ENCODE measurements at places on chromosomes 16 and 17.

GRCh38 chr17:68379177-68379510 lies 78.2 kb downstream of the WIPI1 start:
- no peak for DNase-seq

GRCh38 chr16:74296432-74297144 lies at the start of gene PSMD7:
Gene PSMD7 (plus strand): TSS chr16:74296814. CDS start chr16:74296915, 101 bp downstream.
- peak; percentile 75 for DNase-seq

DNA sequence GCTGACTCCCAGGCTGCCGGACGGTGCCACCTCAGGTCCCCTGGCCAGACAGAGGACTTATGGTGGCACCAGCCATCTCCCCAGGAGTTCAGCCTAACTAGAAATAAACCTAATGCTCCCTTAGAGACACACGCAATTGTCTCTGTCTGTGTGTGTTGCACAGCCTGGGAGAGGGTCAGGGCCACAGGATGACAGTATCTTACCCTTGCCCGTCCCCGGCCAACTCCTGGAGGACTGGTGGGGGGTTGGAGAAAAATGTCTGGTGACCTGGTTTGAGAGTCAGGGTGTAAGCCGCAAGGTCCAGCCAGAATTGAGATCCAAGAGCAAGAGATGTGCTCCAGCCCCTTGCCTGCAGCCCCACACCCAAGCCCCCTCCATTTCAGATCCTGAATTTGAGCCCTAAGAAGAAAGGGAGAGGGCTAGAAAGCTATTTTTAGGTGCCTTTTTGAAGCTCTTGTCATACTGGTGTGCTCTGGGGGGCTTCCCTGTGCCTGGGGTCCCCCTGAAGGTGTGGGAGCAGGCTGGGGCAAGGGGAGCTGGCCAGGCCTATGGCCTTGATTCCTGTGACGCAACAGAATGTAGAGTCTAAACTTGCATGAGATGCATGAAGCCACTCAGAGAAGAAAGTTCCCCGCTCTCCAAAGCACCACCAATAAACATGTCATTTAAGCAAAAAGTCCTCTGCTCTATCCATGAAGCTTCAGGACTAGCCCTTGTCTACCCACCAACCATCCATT lies 12.9 kb downstream of the ZNF319 start:
- DNase-seq, result no peak

DNA sequence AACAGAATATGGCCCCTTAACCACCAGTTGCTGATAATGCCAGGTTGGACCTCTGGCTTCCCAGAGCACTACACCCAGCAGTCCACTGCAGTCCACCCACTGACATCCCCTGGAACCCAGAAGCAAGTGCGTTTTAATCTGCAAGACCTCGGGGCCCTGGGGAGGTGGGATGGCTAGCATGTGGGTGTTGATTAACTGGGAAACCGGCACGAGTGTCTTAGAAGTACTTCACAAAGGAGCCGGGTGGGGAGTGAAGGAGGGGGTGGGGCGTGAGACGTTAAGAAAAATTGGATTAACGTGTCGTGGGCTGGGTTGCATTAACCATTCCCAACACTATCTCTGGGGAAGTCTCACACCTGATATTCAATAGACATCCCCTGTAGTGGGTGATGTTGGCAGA lies 6.1 kb upstream of the HIC1 start:
- DNase-seq, result no peak

Data from stimulated activated CD8-positive, alpha-beta memory T cell treated with anti-CD3 and anti-CD28 coated beads, Interleukin-7, amount 100 ng/mL, for 1 hour (primary cell).